ENCODE measurements at places on chromosomes 11 and 22.

DNA sequence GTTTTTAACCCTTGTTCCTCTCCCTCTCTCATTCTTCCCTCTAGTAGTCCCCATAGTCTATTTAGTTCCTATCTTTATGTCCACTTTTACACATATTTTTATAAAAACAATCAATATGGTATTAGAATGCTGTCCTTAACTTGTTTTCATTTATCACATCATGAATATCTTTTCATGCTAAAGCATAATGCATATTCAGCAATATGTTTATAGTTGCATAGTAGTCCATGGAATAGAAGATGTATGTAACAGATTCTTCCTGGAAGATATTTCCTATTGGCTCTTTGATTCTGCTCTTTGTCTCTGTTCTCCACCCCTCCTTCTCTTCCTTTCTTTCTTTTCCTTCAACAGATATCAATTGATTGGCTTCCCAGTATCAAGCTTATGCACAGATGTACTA lies 1047.1 kb upstream of the TENM4 start:
- no peak for DNase-seq

DNA sequence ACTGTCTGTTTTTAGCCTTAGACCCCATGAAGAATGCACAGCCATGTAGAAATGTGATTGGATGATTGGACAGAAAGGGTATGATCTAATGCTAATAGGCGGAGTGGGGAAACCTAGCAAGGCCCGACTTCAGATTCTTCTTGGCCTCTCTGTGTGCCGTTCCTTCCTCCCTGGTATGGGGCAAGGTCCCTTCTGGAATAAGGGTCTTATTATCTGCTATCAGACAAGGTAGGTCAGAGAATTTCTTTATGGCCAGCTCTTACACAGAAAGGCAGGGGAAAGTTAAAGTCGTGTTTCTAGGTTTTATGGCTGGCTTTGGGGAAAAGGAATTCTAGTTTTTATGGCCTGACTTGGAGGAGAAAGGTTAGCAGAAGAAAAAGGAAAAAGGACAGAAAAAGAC lies 30.6 kb downstream of the DBX1 start:
- no peak for DNase-seq

DNA sequence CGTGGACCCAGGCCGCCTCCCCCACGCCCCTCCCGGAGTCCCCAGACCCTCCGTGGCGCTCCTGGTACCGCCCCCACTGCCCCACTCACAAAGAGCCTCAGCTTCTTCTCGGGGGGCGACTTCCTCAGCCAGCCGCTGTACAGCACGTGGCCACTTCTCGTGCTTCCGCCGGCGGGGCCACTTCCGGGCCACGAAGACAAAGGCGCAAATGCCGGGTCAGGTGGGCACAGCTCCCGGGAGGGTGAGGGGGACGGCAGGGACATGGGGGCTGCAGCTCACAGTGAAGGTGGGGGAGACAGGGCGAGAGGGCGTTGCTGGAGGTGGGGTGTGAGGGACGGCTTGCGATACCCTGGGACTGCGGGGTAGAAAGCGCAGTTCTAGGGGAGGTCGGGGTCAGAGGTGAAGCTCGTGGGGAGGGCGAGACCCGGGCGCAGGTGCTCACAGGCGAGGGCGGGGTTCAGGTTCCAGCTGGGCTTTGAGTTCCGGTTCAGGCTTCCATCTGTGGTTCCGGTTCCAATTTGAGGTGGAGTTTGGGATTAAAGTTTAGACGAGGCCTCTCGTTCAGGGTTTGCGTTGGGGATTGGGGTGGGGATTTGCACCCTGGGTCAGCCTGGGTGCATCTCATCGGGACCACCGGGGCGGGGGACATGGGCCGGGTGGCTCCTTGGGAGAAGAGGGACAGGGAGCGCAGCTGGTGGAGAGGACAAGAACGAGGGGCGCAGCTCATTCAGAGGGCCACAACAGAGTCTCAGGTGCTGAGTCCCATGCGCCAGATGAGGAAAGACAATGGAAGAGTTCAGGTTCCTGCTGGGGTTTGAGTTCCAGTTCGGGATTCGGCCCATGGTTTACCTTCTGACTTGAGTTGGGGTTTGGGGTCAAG lies at the start of gene GAB4:
Gene GAB4 (minus strand): TSS at position 371 of the 880 bp plus-strand sequence. CDS start 108 bp downstream, at position 263.
- DNase-seq = no peak

- no peak for DNase-seq
Measured at GRCh38 chr11:130545449-130546072, 97.1 kb downstream of the ADAMTS15 start.

- DNase-seq = no peak
Measured at GRCh38 chr11:115266066-115266639, 238.1 kb downstream of the CADM1 start.

DNA sequence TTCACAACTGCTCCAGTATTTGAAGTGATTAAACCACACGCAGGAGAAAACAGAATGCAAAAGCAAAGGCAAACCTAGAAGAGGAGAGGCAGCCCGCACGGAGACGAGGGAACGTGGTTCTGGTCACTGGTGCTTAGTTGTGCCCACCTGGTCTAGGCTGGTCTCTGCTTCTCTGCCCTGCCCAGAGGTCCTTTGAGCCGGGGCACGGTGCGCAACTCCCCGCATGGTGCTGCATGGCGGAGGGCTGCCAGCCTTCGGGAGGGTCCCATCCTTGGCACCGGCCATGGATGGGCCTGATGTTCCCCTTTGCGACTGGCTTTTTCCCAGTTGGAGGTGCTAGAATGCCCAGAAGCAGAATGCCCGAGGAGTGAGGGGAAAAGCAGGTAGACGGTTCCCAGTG lies 46.1 kb downstream of the KCNC1 start:
- no peak for DNase-seq

DNA sequence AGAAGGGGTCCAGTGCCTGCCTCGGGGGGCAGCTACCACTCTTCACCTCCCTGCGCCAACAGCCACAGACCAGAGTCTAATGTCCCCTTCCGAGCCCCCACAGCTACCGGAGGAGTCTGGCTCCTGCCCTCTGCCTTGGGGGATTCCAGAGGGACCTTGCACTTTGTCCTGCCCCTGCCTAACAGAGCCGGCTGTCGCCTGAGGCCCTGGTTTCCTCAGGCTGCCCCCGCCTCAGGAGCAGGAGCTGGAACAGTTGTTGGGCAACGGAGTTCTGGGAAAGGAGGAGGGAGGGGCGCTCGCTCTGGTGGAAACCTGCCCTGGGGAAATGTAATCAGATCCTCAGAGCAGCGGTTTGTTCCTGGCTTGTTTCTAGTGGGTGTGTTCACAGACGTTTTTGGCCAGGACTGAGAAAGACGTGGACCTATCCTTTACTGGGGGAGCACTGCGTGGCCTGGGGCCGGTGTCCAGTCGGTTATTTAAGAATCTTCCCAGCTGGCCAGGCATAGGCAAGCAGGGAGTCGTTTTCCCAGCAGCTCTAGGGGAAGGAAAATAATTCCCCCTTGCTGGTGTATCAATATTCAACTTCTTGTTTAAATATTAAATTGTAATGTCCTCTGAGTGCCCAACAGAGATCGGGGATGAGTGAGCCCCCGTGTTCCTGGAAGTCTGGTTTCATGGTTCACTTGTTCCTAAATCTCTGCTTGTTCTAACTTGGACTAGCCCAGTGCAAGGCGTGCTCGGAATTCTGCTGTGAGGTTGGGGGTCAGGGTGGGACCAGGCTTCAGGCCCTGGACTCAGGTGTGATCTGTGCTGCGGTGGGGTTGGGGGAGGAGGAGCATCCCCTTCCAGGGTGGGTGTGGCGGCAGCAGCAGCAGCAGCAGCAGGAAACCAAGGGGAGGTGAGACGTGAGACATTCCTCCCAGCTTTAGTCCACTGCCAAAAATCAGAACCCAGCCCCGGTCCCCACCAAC lies 32.1 kb downstream of the A4GALT start:
- DNase-seq = no peak

DNA sequence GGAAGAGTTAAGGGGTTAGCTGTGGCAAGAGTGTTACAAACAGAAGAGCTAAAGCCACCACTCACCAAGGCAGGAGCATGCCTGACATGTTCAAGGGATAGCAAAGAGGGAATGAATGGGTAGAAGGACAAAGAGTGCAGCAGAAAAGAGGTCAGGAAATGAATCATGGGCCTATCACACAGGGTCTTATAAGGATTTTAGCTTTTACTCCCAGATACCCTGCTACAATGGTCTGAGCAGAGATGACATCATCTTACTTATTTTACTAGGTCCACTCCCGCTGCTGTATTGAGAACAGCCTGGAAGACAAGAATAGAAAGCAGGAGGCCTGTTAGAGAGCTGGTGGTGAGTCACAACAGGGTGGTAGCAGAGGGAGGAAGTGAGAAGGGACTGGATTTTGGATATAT lies 9.8 kb downstream of the TRAF6 start:
- peak; percentile 5 for DNase-seq

GRCh38 chr11:41121600-41121999 lies 337.9 kb downstream of the LRRC4C start:
- no peak for DNase-seq

DNA sequence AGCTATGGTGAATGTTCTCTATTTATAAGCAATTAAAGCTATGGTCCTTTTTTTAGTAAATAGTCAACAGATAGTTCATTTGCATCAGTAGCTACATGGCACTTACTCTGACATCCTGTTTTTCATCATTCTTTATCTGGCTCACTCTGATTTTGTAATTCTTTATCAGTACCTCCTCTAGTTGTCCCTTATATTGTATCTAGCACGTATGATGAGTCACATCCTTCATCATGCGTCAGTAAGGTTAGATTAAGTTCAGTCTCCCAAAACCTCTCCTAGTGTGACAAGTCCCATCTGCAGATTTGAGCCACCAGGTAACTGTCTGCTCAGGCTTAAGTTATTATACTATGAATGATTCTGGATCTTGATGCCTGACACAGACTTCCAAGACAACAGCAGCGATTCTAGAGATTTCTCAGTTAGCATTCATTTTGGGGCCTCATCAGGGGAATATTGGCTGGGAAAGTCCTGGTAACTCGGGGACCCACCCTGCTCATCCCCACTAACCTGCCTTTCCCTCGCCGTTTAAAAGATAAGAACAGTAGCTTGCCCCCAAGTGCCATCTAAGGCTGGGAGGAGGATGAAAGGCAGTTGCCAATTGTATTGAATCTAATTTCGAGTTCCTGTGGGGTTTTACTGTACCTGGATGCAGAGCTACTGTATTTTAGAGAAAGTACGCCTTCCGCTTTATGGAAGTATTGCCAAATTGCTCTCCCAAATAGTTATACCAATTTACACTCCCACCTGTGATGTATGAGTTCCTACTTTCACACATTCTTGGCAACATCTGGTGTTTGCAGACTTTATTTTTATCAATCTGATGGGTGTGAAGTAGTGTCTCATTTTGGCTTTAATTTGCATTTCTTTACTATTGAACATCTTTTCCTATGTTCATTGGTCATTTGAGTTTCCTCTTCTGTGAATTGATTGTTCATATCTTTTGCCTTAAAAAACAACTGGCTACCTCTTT lies 55.9 kb downstream of the ZC3H12C start:
- DNase-seq = no peak

GRCh38 chr11:34650528-34650927 lies 29.6 kb downstream of the EHF start:
- peak; percentile 79 for DNase-seq

GRCh38 chr22:37848587-37849088 lies 581 bp upstream of the EIF3L start:
- DNase-seq = no peak

DNA sequence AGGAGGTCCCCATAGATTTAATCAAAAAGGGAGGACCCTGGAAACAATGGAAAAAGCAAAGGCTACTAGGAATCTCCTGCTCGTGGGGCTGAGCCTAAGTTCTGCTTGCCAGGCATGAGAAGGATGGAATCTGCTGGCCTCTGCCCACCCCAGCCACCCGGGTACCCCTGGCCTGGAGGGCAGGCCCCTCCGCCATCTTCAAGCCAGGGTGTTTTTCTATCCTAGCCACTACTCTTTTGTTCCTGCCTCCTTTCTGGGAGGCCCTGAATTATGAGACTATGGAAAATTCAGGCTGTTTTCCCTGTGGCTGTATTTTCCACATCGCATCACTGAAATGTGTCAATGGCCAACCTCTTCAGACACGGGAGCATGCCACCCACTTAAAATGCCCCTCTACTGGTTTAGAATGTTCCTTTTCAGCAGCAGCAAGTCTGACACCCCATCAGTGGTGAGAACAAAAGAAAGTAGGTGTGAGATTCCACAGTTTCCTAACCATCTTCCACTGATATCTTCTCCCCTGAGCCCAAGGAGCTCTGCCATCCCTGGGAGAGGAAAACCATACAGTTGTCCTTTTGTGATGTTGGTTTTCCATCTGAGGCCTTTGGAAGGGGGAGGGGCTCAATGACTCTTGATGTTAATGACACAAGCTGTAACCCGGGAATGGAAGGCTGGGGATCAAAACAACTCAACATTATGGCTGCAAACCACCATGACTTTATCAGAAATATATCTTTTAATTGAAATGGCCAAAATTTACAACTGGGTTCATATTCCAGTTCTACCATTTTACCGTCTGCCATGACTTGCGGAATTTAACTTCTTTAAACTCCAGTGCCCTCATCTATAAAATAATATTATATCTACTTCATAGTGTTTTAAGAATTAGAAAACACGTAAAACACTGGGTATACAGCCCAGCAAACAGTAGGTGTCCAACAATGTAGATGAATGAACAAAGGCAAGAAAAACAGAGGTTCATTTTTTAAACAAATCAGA lies 22.2 kb downstream of the DKK3 start:
- DNase-seq = no peak

DNA sequence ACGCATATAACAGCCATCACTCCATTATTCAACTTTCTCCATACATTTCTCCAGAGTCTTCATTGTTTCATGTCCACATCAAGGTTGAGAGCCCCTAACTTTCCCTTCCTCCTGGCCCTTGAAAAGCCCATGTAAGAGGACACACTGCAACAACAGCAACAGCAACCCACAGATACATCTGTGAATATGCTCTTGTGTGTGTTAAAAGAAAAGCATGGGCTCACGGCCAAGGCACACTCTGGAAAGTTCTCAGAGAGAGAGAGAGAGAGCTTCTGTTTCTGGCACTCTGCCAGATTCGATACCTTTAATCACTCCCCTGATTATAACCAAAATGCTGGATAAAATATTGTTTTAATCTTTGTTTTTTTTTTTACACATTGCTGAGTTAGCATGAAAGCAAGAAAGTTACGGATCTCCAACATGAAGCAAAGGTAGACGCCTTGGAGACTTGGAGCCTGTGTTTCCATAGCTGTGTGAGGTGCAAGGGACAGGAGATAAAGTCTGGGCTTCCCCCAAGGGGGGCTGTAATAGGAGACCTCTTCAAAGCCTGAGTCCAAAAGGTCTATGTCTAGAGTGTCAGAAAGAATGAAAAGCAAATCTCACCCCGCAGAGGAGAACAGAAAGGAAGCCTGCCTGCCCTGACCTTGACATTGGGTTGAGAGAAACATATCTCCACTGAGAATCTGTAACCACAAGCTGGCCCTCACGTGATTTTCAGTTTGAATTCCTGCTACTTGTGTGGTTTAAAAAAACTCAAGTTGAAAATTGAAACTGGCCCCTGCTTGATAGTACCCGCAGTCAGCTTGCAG lies 33.7 kb upstream of the MPPED1 start:
- DNase-seq = peak; percentile 24

GRCh38 chr11:101618709-101619108 lies 34.9 kb upstream of the TRPC6 start:
- no peak for DNase-seq

DNA sequence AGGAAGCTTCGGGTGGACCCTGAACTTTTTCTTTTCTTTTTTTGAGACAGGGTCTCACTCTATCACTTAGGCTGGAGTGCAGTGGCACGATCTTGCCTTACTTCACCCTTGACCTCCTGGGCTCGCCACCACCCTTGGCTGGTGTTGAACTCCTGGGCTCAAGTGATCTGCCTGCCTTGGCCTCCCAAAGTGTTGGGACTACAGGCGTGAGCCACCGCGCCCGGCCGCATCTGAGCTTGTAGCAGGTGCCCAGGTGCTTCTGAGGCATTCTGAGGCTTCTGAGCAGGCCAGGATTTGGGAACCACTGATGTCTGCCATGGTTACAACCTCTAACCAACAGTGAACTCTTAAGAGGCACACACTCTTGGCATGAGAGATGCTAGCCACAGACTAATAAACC lies 5.1 kb downstream of the USP35 start:
- no peak for DNase-seq

Measured in CD4-positive, alpha-beta T cell treated with Interferon alpha-2 for 1 hour (primary cell).